ENCODE measurements at places on chromosomes 1 and 21.
A peak's percentile ranks its signal among the peaks of the same experiment; 100 is the strongest.

DNA sequence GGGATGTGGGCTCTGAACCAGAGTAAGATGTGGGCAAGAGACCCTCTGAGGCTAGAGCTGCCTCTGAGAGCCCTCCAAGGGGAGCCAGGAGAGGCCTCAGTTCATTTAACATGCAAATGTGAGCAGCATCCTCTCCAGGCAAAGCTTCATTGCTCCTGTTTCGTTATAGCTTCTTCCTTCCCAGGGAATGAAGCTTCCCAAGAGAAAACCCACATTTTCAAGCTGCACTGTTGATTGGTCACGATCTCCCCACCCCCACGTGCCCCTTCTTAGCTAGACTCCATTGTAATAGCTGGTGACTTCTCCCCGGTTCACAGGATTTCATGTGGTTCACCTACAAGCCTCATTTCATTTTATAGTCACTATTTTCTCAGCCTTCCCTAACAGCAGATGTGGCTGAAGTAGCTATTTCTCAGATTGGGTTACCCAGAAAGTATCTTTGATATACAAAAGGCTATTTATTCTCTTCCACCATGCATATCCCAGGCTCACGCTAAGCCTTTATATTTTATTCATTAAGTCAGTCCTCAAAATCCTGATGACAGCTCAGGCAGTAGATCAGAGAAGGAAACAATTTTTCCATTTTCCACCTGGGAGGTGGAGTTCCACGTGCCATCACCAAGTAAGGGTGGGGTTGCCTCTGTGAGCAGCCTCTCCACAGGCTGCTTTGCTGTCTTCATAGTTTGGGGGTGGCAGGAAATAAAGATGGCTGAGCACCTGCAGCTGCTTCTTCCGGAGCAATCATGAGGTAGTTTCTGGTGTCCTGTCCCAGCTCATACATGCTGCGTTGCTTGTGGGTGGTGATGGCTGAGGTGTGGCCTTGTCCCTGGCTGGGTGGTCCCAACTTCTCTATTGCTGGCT, 178.3 kb upstream of the RAB4A start:
- no peak for DNase-seq

DNA sequence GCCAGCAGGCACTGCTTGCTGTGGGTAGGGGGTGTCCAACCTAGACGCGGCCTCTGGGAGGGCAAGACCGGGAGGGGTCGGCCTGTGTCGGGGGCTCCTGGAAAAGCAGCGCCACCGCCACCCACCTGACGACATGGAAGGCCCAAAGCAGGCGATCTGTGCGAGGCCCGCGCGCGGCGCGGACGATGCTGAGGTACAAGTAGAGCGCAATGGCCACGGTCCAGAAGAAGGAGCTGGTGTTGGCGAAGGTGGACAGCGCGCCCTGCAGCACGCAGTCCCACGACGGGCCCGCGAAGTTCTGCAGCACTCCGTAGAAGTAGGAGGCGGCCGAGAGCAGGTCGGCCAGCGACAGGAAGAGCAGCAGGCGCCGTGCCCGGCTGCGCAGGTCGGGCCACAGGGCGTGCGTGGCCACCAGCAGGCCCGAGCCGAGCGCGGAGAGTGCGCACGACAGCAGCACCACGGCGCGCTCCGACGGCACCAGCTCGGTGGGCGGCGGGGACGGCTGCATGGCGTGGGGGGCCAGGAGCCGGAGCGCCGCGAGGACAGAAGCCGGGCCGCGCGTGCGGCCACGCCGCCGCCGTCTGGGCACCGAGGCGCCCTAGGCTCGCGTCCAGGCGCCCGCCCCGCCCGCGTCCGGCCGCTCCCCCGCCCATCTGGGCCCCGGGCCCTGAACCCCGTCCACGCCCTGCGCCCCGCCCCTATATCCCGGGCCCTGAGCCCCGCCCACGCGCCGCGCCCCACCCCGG, at the start of gene GPR157:
Gene GPR157 (minus strand): TSS at position 583 of the 746 bp plus-strand sequence. CDS start 75 bp downstream, at position 508.
- peak; percentile 69 for DNase-seq

DNA sequence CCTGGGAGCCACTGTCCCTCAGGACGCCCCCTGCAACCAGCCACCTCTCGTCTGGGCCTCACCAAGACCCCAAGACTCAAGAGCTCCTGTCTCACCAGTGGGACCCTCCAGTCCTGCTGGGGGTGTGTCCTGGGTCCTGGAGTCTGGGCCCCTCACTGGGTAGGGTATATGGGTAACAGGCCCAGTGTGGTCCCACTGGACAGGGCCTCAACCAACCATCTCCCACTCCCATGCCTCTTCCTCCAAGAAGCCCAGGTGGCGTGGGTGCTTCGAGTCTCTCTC, 725 bp upstream of the VWA1 start:
- no peak for DNase-seq

GRCh38 chr21:14403681-14404318, 20.9 kb upstream of the HSPA13 start:
- DNase-seq, result peak; percentile 18

- DNase-seq, result no peak
Observed at GRCh38 chr21:34706337-34706736, 37.5 kb downstream of the CLIC6 start.

DNA sequence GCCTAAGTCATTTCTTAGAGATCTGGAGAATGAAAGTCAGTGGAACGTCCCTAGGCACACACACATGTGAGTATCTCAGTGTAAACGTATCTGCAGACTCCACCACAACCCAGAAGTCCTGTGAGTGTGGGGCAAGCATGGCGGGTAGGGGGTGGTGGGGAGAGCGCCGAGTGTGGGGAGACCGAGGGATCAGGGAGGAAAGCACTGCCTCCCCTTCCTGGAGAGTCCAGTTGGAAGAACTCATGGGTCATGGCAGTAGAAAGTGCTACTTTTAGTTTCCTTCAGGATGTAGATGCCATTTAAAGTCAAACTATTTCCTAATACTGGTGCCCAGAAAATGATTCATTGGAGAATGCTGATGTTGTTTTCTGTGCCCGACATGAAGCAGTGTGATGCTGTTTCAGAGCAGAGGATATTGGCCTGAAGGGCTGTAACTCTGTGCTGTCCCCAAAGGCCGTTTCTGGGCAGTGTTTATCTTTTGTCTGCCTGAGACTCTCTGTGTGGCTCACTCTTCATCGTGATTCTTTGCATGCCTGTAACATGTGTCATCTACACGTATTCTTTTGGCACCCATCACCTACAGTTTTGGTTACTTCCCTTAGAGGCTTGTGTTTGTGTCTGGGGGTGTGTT, 45.7 kb upstream of the TSPAN2 start:
- DNase-seq, result peak; percentile 26

- no peak for DNase-seq
Observed at GRCh38 chr1:15303935-15304334, 56.9 kb downstream of the FHAD1 start.

DNA sequence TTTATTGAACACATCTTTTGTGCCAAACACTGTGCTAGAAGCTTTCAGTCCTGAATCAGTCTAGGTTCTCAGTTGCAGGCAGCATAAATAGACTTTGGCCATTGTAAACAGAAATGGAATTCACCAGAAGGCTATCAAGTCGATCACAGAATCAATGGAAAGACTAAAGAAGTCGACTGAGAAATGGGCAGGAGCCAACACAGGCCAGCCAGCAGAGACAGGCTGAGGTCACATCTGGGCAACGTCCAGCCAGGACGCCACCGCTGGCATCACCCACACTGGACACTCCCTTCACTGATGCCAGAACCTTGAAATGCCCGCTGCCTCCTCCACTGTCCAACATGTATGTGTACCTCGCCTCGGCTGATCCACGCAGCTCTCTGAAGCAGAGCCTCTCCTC, 5.5 kb upstream of the CNTN2 start:
- DNase-seq, result no peak

- no peak for DNase-seq
Observed at GRCh38 chr1:68442006-68442405, 7.7 kb downstream of the RPE65 start.

DNA sequence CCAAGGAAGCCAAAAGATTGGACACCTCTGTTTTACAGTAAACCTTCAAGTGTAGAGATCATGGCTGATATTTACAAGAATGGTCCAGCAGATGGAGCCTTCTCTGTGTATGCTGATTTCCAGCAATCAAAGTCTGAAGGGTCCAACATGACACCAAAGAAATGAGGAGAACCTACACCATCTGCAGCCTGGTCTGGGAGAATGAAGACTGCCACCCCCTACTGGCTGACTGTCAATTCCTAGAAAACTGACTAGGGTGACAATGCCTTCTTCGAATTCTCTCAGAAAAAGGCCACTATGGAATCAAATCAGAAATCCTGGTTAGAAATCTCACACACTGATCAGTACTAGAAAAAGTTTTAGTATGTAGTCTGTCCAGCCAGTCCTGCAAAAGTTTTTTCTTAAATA, 83.3 kb downstream of the CDC42BPA start:
- peak; percentile 66 for DNase-seq

GRCh38 chr1:168419736-168420135, 124.1 kb downstream of the XCL2 start:
- DNase-seq, result no peak
